ENCODE measurements at places on chromosomes 12 and 14.

DNA sequence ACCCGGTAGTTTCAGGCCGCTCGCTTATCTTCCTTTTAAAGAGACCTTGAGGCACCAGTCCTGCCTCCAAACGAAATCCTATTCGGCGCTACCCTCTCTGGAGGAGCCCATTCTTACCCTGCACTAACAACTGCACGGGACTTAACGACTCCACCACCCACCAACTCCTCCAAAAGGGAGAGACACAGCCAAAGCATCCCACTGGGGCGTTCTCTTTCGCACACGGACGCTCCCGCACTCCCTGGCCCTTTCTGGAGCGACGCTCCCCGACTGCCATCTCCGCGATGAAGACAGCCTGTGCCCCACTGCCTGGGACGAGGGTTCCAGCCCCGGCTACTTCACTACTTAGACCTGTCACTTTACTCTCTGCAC is 650 bp downstream of the GALC start:
- no peak for DNase-seq

- no peak for DNase-seq
Observed at GRCh38 chr14:53032161-53032803, 81.4 kb upstream of the FERMT2 start.

DNA sequence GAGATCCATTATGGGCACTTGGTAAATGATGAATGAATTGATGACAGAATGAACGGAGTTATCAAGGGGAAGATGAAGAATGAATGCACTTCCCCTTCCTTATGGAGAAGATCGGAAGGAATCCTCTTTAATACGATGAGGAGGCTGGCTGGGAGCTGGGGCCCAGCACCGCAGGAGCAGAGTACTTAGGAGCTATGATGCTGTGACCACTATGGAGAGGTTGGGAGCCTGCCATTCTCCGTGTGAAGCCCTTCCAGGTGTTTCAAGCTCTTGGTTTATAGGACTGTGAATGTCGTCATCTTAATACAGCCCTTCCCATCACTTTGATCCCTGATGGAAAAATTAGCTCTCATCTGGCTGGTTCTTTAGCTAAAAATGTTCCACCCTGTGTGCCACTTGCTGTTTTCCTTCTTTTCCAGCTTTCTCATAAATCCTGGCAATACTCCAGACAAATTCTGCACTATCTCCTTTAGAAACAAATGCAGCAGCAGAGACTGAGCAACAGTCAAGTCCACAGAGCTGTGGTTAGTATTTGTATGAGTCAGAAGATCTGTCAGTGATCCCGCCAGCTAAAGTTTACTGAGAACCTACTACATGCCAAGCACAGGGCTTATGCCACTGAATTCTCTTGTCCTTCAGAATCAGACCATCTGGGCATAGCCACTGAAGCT is 263.1 kb upstream of the CRY1 start:
- no peak for DNase-seq

DNA sequence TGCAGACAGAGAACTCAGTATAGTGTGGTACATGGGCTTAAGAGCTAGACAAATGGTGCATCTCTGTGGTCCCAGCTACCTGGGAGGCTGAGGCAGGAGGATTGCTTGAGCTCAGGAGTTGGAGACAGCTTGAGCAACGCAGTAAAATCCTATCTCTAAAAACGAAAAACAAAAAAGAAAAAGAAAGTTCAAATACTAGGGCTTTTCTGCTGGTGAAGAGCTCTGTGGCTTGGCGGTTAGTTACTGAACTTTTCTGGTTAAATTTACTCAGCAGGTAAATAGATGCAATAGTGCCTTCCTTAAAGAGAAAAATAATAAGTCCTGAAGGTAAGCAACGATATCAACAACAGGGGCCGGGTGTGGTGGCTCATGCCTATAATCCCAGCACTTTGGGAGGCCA is 31.4 kb upstream of the RAP1B start:
- DNase-seq, result no peak

DNA sequence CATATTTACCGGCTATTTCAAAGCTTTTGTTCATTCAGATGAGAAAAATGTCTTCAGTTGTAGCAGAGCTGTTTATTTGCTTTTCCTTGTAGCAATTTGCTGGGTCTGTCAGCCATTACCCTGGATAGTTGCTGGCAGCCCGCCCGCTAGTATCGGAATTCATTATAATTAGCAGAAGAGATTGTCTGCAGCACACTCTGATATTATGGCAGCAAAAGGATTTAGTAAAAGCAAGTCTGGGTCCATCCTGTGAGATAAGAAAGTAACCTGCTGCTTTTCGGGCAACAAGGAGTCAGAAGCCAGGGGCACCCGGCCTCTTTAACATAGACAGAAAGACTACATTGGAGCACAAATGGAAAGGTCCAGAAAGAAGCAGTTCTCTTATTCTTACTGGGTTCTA is 6.1 kb upstream of the SLC35E3 start:
- DNase-seq, result peak; percentile 76

- DNase-seq, result no peak
Observed at GRCh38 chr14:106222731-106223130, 696.3 kb downstream of the TMEM121 start.

GRCh38 chr12:75443709-75444108 is 36.8 kb upstream of the GLIPR1 start:
- DNase-seq, result no peak

DNA sequence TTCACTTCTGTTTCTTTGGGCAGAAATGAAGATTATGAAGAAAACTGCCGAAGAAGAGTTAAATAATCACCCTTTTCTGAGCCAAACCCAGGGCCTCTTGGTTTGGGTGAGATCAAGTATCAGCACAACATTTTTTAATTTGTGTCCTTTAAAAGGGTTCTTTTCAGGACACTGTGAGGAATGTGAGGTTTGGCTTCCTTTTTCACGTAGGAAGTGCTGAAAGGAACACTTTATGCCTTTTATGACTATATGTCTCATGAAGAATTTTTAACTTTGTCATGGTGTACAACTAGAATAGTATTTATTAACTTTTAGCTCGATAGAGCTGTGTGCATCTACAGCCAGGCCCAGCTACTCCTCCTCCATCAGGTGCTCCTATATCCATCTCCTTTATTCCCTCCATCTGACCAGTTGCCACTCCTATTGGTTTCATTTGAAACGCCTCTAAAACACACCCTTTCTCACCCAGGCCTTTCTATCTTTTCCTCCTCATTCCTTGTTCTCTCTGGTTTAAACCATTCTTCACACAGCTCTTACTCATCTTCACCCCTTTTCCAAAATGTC is 103.6 kb upstream of the LRIG3 start:
- DNase-seq, result no peak

- no peak for DNase-seq
Observed at GRCh38 chr12:1529228-1529861, 65.0 kb downstream of the FBXL14 start.

Measured in BE2C (cell line).